ENCODE measurements at places on chromosomes 3 and 15. TPM values are rescaled to one million over a fixed set of nuclear protein-coding genes. Genes with fewer than 3 reads are reported as not detected.

The SLC27A2 gene
- 6.0 TPM for total RNA-seq

The CFAP100 gene
- total RNA-seq = not detected

The SLC51B gene
- not detected for total RNA-seq

The RYR3 gene
- 0.75 TPM for total RNA-seq

The MED12L gene
- total RNA-seq = 0.12 TPM
